GM13977 (cell line): ENCODE measurements at places on chromosomes 6 and 20.

GRCh38 chr6:109105681-109106080, 10.4 kb downstream of the CEP57L1 start:
- DNase-seq, result no peak

GRCh38 chr6:16635810-16636602, 125.3 kb downstream of the ATXN1 start:
- DNase-seq, result peak; percentile 30

GRCh38 chr6:140537211-140537610, 1162.8 kb upstream of the CITED2 start:
- no peak for DNase-seq

- peak; percentile 23 for DNase-seq
Observed at GRCh38 chr6:6379573-6379972, 59.1 kb upstream of the F13A1 start.

DNA sequence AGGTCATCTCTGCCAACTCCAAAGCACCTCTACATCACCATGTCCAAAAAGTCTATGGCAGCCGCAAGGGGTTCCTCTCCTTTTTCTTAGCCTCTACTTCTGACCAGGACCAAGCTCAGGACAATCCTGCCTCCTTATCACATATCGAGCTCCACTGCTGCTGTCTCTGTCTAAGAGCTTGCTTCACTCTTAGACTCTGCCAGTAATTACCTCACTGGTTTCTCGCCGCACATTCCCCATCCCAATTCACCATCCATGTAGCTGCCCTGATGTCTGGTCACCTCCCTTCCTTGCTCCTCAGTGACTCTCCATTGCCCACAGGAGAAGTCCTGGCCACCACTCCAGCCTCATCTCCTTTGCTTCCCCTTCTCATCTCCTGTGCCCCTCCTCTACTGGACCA, 24.1 kb upstream of the PI16 start:
- no peak for DNase-seq

DNA sequence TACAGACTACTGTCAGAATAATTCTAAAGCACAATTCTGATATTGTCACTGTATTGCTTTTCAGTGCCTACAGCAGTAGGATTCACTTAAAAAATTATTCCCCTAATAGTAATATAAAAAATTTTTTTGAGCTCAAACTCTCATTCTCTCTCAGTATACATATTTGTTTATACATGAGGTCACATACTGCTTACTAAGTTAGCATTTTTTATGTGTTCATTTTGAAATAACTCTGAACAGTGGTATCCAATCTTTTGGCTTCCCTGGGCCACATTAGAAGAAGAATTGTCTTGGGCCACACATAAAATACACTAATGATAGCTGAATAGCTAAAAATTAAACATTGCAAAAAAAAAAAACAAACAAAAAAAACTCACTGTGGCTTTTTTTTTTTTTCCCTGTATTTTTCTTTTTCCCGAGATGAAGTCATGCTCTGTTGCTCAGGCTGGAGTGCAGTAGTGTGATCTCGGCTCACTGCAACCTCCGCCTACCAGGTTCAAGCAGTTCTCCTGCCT, 38.6 kb downstream of the ASXL1 start:
- no peak for DNase-seq

DNA sequence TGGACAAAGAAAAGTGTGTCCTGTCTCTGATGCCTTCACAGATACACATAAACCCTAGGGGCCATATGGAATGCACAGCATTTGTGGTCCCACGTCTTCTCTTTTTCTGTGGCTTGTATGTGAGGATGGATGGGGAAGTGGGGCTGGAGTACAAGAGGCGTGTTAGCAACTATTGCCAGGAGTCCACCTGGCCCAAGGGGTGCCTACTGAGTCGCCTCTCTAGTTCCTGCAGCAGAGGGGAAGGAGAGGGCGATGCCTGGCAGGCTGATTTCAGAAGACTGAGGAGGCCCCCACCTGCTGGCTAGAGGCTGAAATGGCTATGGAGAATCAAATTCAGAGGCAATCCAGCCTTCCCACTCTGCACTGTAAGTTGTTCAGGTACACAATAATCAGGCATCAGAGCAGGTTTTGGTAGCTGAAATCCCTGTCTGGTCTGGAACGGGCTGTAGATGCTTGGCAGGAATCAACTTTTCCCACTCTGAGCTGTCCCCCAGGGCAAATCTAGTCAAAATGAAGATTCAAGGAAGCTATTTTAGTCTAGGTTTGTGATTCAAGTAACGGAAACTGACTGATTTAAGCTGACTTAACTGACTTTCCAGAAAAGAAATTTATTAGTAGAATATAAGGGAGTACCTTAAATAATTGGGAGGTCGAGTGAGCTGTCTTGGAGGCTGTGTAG, 14.9 kb upstream of the PPARD start:
- DNase-seq, result peak; percentile 79
